AG04449 (cell line): ENCODE measurements at places on chromosomes 12 and 14.

- no peak for DNase-seq
Observed at GRCh38 chr12:68445824-68446223, 113.7 kb upstream of the MDM1 start.

DNA sequence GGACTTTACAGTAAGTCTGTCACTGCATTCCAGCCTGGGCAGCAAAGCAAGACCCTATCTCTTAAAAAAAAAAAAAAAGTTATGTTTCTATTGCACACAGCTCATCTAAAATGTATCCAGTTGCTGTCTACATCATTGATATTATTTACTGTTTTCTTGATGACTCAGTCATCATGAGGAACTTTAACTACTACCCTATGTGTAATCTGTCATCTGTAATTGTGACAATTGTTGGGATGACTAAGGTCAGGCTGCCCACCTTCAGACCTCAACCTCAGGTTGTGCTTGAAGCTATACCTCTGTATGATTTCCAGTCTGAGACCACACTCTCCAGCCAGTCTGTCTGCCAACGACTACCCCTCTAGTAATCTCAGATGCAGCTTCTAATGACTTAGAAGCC, 15.3 kb downstream of the PPP1R13B start:
- no peak for DNase-seq

DNA sequence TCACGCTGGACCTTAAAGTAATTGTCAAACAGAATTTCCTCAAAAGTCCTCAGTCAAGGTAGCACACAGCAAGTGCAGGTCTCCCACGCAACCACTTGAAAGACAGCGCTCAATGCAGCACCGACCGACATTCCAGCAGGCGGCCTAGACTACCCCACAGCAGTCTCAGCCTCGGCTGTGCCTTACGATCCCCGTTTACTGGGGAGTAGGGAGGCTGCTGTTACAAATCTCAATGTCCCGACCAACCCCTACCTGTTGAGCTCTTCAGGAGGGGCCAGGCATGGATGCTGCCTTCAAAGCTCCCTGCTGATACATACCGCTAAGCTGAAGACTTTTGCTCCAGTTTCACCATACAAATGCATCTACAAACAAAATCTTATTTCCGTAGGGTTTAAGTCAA, 21.8 kb downstream of the VPS37B start:
- DNase-seq: no peak

GRCh38 chr12:2248087-2248900, 195.5 kb downstream of the CACNA1C start:
- DNase-seq: peak; percentile 59

GRCh38 chr14:103558071-103558882, 4.2 kb downstream of the BAG5 start:
- no peak for DNase-seq

GRCh38 chr14:101134161-101134631, 230.7 kb upstream of the RTL1 start:
- DNase-seq: no peak

DNA sequence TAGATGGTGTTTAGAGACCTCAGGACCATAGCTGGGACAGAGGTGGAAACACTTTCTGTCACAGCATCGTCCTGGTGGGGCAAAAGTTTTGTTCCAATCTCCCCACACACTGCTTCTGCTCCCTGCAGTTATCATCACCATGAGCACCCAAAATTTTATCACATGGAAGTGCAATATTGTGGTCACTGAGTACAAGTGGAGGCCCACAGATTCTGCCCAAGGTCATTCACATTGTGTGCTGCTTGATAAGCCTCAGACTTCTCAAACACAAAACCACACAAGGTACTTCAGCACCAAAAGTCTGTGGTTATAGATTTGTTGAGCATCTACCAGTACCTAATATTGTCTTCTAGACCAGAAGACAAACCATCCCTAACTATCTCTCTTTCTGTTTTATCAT, 554 bp upstream of the KRT77 start:
- no peak for DNase-seq

- no peak for DNase-seq
Observed at GRCh38 chr12:69620921-69621320, 10.2 kb upstream of the LRRC10 start.

GRCh38 chr12:44647917-44648690, 228.0 kb downstream of the NELL2 start:
- no peak for DNase-seq

GRCh38 chr14:28097585-28097984, 669.0 kb upstream of the FOXG1 start:
- DNase-seq: no peak

DNA sequence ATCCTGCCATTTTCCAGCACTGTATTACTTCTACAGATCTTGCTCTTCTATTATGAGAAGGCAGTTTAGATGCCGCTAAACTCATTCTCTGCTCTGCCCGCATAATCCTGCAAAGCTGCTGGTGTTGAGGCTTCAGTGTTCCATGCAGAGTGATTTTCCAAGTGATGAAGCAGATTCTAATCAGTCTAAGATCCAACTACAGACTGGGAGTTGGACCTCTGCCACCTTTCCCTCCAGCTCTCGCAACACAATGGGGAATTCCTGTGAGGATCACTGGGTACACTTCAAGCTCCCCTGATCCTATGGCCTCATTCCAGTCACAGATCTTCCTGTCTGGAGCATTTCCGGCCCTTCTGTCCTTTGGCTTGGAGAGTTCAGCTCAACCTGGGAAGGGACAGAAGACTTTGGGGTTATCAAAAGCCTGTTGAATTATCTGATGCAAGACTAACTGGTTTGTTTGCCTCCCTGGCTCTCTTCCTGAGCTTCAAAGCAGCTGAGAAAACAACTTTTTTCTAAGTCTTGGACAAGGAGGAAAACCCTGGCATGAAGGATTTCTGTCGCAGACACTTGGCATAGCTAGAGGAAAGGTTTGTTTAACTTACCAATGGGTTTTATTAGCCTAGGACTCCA, 333.9 kb downstream of the ZFP36L1 start:
- DNase-seq: no peak

DNA sequence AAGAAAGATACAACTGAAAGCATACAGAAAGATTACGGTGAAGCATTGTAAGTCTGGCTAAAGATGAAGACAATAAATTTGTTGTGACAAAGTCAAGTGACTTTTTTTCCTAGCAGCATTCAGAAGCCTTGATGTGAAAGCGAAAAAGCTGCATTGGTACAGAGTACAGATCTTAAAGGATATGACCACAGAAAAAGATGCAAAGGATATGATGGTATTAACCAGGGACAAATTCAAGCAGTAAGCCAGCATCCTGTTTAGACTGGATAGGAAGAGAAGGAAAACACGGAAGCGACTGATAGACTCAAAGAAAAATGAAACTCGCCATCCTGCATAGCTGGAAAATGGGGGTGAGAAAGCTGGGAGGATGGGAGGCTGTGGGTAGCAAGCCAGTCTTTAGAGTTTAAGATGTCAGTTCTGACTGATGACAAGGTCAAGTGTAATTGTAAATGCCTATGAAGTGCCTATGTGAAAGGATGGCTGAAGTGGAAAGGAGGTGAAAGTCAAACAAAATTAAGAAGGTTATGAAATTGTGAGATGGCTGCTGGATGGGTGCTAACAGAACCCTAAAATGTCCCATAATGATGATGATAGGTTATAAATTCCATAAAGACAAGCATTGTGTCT, 92.4 kb downstream of the PHLDA1 start:
- DNase-seq: no peak

GRCh38 chr14:105078294-105078693, 13.1 kb upstream of the GPR132 start:
- DNase-seq: no peak

DNA sequence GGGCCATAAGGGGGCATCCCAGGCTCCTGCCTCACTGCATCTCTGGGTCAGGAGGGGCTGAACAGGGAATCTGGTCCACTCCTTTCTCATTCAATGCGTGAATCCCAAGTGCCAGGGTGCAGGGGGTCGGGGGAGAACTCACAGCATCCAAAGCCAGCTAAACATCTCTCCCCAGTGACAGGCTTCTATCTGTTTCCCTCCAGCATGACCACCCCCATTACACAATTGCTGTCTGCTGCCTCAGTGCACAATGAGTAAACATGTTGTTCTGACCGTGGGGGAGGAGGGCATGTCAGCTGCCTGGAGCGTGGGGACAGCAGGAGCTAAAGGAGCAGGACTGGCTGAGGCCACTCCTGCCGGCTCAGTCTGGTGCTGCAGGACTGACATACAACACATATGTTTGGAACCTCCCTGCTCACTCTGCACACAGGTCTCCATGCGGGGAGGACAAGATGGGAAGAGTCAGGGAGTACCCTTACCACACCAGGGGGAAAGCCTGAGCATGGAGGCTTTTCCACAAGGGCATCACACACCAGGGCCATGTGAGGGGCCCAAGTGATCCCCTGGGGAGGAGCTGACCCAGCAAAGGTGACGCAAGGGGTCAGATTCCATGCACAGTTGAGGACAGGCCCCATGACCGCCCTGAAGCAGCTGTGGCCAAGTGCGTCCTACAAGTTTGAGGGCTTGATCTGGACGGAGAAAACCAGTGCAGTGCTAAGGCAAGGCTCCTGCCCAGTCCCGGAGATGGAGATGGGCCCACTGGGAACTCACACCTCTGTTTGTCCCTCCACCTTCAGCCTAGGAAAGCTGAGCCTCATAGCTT, 1.4 kb downstream of the TNS2 start:
- DNase-seq: no peak

GRCh38 chr12:49039421-49040363, 20.9 kb downstream of the KMT2D start:
- DNase-seq: no peak

DNA sequence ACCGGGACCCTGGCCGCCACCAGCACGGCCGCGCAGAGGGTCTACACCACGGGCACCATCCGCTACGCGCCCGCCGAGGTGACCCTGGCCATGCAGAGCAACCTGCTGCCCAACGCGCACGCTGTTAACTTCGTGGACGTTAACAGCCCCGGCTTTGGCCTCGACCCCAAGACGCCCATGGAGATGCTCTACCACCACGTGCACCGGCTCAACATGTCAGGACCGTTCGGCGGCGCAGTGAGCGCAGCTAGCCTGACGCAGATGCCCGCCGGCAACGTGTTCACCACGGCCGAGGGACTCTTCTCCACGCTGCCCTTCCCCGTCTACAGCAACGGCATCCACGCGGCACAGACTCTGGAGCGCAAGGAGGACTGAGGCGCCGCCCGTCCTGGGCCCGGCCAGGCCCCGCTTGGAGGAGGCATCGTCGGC, 150.1 kb downstream of the EGLN3 start:
- no peak for DNase-seq

- no peak for DNase-seq
Observed at GRCh38 chr12:56271031-56271430, 4.3 kb downstream of the COQ10A start.

- DNase-seq: no peak
Observed at GRCh38 chr14:25110106-25110505, 60.2 kb upstream of the STXBP6 start.

- DNase-seq: no peak
Observed at GRCh38 chr12:79685068-79685467, 5.7 kb downstream of the PAWR start.

GRCh38 chr14:101456246-101457175, 104.8 kb upstream of the DIO3 start:
- DNase-seq: no peak

- no peak for DNase-seq
Observed at GRCh38 chr12:12907552-12907951, 16.2 kb downstream of the GPRC5A start.

- DNase-seq: no peak
Observed at GRCh38 chr12:93136253-93137055, 207.4 kb upstream of the EEA1 start.

DNA sequence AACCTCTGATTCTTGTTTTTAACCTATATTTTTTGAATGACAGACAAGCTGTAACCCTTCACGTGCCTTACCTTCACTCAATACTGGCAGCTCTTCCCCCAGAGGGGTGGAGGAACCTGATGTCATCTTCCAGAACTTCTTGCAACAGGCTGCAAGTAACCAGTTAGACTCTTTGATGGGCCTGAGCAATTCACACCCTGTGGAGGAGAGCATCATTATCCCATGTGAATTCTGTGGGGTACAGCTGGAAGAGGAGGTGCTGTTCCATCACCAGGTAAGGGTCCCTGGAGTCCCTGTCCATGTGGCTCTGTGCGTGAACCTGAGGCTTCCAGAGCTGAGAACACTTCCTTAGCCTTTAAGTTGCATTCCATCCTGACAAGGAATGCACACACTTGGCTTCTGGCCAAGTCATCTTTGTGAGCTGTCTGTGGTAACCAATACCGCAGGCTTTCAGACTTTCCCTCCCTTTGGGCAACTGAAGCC, 22.7 kb downstream of the TRAFD1 start:
- peak; percentile 17 for DNase-seq

GRCh38 chr12:66640691-66641460, 38.0 kb downstream of the GRIP1 start:
- no peak for DNase-seq

DNA sequence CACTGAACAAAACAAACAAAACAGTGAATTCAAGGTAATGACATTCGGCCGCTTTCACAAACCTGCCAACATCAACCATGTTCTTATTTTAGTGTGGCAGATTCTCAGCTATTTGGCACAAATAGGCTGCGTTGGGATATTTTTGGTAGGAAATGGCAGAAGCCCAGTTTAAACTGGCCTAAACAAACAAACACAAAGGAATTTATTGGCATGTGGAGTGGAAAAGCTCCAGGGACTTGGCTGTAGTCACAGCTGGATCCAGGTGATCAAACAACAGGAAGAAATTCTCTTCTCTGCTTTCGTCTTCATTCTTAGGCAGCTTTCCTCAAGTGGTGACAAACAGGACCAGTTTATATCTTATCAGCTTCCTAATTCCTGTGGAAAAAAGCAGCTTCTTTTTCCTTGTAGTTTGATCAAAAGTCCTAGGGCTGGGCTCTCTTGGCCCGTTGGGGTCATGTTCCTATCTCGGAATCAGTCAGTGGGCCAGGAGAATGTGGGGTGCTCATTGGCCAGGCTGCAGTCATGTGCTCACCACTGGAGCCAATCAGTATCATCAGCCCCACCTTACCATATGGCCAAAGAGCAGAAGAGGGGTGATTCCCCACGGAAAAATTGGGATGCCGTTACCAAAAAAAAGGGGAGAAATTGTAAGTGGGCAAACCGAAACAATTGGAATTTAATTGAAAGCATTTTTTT, 22.6 kb downstream of the C12orf75 start:
- DNase-seq: no peak

- DNase-seq: no peak
Observed at GRCh38 chr12:106364261-106364660, 6.7 kb downstream of the POLR3B start.

- DNase-seq: no peak
Observed at GRCh38 chr12:12577786-12578185, 15.1 kb upstream of the DUSP16 start.

- no peak for DNase-seq
Observed at GRCh38 chr12:30796891-30797371, 42.2 kb upstream of the CAPRIN2 start.

- DNase-seq: no peak
Observed at GRCh38 chr14:46894476-46894875, 242.9 kb upstream of the RPL10L start.

GRCh38 chr12:24707334-24707733, 241.6 kb downstream of the BCAT1 start:
- DNase-seq: no peak
